ENCODE measurements at places on chromosomes 16 and 17.
A peak's percentile ranks its signal among the peaks of the same experiment; 100 is the strongest.

- DNase-seq, result no peak
Measured at GRCh38 chr17:31549121-31549524, 157.6 kb downstream of the RAB11FIP4 start.

- peak; percentile 52 for DNase-seq
Measured at GRCh38 chr16:85211271-85211801, 99.1 kb upstream of the CIBAR2 start.

DNA sequence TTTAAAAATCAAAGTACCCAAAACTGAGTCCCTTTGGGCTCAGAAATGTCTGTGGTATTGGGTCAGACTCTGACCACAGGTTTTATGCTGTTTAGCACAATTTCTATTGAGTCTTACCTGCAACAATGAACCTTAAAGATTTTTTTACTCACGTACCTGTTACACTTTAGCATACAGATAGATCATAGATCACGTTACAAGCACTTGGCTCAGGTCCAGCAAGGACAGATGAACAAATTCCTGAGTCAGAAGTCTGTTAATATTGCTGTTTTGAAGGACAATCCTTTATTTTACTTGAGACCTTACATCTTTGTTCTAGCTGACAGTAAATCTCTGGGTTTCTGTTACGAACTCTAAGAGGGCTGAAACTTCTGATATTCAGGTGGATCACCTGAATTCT, 12.8 kb downstream of the SLC7A6OS start:
- DNase-seq, result peak; percentile 55

- DNase-seq, result no peak
Measured at GRCh38 chr17:71926746-71927398, 193.9 kb upstream of the SOX9 start.

DNA sequence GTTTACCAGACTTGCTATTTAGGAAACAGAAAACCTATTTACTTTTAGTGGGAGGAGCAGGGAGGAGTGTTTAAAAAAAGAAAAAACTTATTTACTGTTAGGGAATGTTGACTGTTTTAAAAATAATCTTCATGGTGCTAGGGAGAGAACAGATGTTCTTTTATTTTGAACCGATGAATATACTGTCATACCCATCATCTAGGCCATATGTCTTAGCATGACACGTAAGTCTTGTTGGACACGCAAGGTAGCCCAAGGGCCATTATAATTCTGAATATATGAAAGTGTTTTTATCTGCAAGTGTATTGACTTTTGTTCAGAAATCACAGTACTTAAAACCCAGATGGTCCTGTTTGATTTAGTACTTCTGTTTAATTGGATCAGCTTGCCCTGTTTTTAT, 11.6 kb downstream of the WIPF2 start:
- DNase-seq, result no peak

DNA sequence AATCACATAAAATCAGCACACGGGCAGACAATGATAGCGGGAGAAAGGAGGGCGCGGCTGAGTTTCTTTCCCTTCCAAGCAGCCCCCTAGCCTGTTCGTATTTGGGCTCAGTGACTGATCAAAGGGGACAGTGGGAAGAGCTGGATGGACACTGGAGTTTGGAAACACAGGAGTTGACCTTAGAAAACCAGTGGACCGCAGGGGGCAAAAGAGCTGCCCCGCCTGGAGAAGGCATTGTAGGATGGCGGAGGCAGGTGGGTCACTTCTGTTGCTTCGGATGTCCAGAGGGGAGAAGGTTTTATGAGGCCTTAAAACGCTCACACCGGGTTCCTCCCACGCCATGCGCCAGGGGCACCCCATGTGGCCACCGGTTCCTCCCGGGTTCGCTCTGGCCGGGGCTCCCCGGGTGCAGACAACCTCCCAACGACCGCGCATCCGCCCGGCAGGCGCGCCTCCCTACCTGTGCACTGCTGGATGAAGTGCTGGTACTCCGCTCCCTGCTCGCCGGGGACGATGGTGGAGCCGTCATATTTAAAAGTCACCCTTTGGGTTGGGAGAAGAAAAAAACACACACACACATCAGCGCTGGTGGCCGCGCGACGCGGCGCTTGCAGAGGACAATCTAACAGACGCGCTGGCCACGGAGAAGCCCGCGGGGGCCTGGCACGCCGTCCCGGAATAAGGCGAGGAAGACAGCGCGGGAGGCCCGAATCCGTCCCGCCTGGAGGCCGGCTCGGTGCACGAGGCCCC, 662 bp downstream of the COTL1 start:
- DNase-seq, result no peak

DNA sequence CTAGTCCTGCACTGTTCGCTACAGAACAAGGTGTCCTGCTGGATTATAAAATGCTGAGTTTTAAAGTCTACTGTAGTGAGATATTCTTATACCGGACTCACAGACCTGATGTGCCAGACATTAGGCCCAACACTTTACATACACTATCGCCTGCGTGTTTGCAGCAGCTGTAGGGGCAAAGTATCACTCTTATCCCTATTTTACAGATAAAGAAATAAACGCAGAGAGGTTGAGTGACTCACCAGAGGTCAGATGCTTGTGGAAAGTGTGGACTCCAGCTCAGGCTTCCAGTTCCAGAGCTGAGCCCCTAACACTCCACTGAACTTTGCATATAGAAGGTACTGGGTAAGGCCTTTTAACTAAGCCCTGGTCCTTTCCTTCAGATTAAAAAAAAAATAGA, 47.4 kb downstream of the PLXDC1 start:
- peak; percentile 57 for DNase-seq

DNA sequence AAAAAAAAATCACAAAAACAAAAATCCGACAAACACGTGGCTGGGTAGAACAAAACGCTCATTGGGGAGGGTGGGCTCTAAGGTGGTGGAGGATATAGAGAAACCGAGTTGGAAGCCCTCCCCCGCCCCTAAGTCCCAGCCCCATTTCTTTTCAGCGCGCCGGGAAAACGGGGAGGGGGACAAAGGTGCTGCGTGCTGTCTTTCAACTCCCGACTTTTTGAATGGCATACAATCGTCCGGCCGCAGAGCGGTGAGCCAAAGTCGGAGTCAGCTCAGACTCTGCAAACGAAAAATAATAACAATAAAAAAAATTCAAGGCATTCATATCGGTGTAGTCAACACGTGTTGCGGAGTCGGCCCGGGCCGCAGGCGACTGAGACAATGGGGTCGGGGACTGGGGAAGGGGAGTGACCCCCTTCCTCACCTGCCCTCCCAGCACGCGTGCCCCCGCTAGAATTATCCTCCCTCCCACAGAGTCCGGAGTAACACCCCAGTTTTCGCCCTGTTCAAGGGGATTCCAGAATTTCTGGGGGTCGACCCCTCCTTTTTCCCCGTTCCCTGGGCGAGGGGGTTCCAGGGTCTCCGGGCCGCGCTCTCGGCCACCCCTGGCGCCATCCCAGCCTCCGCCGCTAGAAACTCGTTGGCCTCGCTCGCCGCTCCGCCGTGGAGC, 1.7 kb upstream of the IGF2BP1 start:
- DNase-seq, result no peak

Measured in iris pigment epithelial cell (primary cell).